ENCODE measurements at places on chromosomes 2 and 18.

GRCh38 chr2:17815468-17816184, 634 bp upstream of the MSGN1 start:
- DNase-seq = no peak

DNA sequence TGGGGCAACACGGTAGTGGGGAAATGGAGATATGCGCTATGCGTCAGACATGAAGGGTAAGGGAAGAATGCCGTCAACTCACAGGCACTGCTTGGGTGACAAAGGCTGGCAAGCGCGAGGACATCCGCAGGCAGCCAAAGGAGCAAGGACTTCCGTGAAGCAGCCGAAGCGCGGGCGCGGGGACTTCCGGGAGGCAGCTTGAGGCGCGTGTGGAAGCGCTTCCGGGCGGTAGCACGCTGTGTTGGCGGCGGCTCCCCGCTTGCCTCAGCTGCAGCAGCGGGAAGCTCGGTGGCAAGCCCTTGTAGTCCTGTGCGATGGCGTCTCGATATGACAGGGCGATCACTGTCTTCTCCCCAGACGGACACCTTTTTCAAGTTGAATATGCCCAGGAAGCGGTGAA, at the start of gene PSMA8:
Gene PSMA8 (plus strand): TSS at position 218 of the 400 bp plus-strand sequence. CDS start 97 bp downstream, at position 315.
- DNase-seq = no peak

GRCh38 chr2:98498703-98499440, 54.2 kb downstream of the INPP4A start:
- no peak for DNase-seq

GRCh38 chr2:123207245-123207644, 817.8 kb upstream of the CNTNAP5 start:
- DNase-seq = no peak

- no peak for DNase-seq
Measured at GRCh38 chr2:223050900-223051504, 988 bp upstream of the KCNE4 start.

- DNase-seq = peak; percentile 21
Measured at GRCh38 chr2:74834792-74835755, 1.1 kb downstream of the HK2 start.

DNA sequence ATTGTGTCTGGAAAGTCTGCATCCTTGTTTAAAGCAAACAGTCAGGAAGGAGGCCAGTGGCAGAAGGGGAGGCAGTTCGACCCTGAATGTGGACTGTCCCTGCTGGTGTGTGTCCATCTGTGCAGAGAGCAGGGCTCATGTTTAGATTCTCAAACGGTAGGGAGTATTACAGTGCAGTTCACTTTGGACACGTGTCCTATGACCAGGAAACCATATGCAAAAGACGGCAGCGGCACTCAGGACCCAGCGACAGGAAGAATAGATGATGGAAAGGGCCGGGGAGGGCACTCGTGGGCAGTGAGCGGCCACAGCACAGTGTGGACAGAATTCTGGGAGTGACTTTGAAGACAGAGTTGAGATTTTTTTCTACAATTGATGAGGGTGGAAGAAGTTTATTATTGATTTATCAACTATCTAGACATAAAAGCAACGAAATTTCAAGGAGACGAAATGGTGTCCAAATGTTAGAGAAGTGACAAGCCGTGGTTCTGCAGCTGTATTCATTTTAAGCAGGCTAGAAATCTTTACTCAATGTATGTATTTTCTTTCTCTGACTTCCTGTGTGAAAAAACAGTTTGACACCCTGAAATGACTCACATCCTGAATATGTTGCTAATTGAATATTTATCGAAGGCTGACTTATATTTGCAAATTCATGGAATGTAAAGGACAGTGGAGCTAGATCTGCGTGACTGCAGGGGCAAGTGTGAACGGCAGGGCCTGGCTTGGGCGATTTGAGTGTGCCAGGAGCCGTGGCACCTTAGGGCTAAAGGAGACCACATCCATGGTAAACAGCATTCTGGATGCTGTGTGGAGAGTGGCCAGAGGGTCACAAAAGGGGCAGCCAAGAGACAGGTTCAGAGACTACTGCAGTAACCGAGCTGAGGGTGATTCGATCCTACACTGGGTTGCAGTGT, 214.2 kb downstream of the PTGR3 start:
- no peak for DNase-seq

DNA sequence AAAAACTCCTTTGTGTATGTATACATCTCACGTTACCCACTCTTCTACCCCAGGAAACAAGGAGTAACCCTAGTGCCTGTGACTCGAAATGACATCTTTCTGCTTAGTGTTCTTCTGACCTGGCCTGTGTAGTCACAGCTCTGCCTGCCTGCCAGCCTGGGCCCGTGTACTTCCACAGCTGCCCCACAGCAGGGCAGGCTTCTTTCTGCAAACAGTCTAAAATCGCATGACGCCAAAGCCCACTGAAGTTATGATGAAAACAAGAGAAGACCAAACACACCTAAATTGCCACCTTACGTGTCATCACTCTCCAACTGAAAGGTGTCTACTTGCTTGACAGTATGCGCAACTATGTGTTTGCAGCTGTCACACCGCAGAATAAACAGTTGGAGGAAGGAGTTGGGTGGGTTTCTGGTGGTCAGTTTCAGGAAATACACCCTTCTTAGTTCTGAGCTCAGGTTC, 1.5 kb downstream of the GAREM1 start:
- peak; percentile 39 for DNase-seq

GRCh38 chr2:6656633-6657032, 209.1 kb downstream of the CMPK2 start:
- no peak for DNase-seq

DNA sequence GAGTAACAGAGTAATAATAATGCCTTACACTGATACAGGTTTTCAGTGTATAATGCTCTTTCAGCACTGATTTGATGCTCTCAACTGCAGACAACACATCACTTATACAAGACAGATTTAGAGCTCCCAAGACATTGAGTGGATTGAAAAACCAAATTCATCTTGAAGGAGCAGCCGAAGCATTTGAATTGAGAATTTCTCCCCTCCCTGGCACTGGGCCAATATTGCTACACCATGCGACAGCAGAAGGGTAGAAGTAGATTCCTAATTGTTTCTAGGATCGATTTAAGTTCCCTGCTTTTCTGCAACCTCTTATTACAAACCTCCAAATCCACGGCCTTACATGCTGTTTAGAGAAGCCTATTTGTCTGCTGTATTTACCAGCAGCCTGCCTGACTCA, 15.5 kb downstream of the CENPA start:
- DNase-seq = no peak

GRCh38 chr2:96913398-96914202, 43.7 kb upstream of the SEMA4C start:
- DNase-seq = no peak

DNA sequence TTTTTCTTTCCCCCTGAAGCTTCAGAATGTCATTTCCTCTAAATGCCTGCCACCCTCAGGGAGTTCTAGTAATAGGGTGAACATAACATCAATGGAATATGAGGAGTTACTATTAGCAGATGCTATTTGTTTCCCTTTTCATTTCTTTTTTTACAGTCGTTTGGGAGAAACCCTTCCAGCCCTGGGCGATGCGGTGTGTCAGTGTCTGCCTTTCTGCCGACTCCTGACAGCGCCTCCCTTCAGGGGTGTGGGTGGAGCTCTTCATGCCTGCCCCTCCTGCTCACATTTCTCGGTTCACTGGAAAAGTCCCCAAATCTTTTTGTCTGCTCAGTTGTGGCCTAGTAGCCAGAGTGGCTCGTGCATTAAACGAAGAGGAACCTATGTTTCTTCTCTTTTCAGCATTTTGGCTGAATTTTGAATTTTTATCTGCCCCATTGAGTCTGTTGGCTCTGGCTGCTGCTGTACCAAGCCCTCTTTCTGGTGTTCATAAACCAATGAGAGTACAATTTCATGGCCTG, 72.3 kb downstream of the FMNL2 start:
- DNase-seq = peak; percentile 28

GRCh38 chr18:48902856-48903601, 47.7 kb downstream of the SMAD7 start:
- no peak for DNase-seq

- no peak for DNase-seq
Measured at GRCh38 chr2:31049264-31049663, 89.0 kb downstream of the GALNT14 start.

- no peak for DNase-seq
Measured at GRCh38 chr2:32009516-32010256, 1.1 kb downstream of the MEMO1 start.

DNA sequence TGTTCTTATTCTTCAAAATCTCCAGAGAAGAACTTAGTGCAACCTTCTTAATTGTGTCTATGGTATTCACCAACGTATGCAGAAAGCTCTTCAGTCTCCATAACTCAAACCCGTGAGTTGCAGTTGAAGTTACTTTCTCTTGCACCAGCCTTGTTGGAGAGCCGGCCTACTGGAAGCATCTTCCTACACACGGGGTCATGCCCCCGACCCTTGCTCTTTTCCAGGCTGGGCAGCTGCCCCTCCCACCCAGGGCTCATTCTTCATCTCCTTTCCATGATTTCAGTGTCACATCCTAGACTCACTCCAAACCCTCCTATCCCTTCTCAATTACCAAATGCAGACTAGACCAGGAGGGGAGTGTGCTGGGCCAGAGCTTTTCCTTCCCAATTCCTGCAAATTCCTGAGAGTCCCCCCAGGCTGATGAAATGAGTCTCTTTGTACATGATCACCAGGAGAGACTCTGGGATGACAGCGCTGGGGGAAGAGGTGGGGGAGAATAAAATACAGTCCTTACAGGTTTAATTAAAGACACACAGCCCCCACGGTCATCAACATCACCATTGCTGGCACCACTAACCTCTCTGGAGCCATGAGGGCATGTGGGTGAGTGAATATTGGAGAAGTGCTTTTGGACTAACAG, 75.3 kb downstream of the COLEC12 start:
- no peak for DNase-seq

DNA sequence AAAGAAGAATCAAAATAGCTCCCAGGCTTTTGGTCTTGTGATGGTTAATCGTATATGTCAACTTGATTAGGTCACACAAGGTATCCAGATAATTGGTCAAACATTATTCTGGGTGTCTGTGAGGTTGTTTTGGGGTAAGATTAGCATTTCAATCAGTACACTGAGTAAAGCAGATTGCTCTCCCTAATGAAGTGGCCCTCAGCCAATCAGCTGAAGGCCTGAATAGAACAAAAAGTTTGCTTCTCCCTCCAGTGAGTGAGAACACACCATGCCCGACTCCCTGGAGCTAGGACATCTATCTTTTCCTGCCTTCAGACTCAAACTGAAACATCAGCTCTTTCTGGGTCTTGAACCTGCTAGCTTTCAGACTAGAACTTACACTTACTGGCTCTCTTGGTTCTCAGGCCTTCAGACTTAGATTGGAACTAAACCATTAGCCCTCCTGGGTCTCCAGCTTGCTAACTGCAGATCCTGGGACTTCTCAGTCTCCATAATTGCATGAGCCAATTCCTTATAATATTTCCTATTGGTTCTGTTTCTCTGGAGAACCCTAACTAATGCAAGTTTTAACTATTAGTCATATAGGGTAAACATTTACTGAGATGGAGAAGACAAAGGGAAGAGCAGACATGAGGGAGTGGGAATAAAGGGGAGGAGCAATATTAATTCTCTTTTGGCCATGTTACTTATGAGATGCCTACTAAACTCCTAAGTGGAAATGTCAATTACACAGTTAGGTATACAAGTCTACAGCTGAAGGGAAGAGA, 25.5 kb downstream of the LNPK start:
- DNase-seq = peak; percentile 25

DNA sequence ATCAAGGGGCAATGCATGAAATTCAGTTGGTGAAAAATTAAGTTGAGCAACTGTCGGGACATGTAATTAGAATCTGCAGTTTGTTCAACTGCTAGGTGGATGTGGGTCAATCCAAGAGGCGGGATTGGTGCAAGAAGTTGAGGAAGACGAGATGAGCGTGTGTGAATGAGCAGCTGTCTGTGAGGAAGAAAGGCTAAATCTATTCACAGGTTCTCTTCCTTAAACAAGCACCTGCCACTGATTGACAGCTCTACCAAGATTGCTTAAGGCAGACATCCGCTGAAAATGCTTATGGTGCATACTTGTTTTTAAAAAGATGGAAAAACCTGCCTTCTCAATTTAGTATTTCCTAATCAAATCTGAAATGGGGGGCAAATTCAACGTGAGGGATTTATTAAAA, 323.4 kb upstream of the THUMPD2 start:
- no peak for DNase-seq

- no peak for DNase-seq
Measured at GRCh38 chr2:109164739-109165221, 35.8 kb downstream of the SH3RF3 start.

GRCh38 chr2:44956843-44957242, 15.3 kb downstream of the SIX3 start:
- DNase-seq = no peak

DNA sequence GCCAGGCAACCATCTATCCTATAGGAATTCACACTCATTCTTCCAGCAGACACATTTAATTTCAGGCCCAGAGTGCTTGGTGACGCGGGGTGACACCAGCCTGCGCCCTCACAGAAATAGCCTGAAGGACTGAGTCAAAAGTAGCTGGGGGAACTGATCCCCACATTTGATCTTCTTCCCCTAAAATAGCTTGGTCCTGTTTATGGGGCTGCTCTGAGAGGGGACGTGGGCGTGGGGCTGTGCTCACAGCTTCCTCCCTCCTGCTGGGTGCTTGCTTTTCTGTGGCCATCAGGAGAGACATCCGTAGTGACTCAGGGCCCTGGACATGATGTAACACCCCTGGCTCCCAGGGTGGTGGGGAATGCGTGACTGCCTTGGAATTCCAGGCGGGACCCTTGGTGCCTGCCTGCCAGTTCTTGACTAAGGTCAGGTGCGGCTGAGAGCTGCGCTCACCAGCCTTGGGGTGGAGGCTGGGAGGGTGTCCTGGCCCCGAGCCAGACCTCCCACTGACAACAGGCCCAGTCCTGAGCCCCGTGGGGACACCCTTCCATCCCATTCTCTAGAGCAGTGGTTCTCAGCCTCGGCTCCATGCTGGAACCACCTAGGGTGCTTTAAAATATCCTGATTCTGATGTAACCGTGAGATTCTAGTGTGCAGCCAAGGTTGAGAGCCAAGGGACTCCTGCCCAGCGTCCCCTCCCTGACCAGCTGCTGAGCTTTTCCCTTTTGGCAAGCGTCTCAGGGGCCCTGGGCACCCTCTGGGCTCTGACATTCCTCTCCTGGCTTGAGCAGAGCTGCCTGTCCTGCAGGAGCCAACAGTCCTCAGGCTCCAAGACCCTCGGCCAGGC, 47.4 kb upstream of the SMAD7 start:
- peak; percentile 95 for DNase-seq
